GM12878 (cell line): ENCODE measurements at places on chromosomes 16 and 17. TPM values are rescaled to one million over a fixed set of nuclear protein-coding genes. Genes with fewer than 3 reads are reported as not detected.
A peak's percentile ranks its signal among the peaks of the same experiment; 100 is the strongest.

Gene GPRC5B
- 0.23 and 0.32 TPM in 2 replicates for total RNA-seq

Gene GPR142
- total RNA-seq: not detected in 2 replicates

Gene ADORA2B
- 0.21 and 0.31 TPM in 2 replicates for total RNA-seq

Gene OR2C1
- total RNA-seq: 0.21 TPM in 1 of 2 replicates, not detected in the other

Gene KLHL10
- not detected in 2 replicates for total RNA-seq

Gene AATK
- not detected in 2 replicates for total RNA-seq

DNA sequence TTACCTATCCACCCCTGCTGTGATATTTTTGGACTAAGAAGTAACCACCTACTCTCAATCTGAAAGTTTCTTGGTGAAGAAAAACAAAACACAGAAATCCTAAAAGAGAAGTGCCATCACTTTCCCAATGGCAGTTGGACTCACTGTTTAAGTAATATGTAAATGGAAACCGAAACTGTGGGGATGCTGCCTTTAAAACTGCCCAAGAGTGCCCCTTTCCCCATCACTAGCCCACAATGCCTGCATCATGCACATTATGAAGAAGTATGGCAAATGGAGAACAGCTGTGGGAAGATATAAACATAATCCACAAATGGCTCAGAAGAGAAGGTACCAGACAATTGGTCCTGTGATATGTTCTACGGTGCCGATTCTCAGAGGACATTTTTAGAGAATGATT, 33.5 kb upstream of the SLC6A2 start:
- no peak for DNase-seq
- H3K4me3 ChIP-seq: no peak overlapping the region
- no peak overlapping the region for H3K27ac ChIP-seq

DNA sequence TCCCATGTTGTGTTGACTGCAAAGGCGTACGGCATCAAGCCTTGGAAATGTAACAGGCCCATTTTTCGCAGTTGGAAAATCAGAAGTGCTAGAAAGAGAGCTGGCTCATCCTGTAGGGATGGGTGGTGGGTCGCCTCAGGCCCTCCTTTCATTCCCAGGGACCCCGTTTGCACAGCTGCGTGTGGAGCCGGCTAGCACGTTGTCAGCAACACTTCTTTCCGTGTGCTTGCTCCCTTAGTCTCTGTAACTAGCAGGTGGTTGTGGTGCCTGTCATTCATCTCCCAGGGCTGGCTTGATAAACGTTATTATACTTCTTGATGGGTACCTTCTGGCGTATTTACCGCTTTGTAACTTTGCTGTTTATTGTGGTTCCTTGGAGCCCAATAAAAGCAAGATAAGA, 239.0 kb upstream of the CACNG5 start:
- no peaks in the 10 kb centered on the region for H3K4me1 ChIP-seq
- no peak for DNase-seq
- no peak overlapping the region for H3K4me3 ChIP-seq
- H3K27me3 ChIP-seq: no peaks in the 10 kb centered on the region

GRCh38 chr17:50062293-50063243, 6.7 kb downstream of the ITGA3 start:
- no peak overlapping the region for H3K4me3 ChIP-seq
- no peak overlapping the region for H3K27ac ChIP-seq
- H3K27me3 ChIP-seq: no peaks in the 10 kb centered on the region
- no peaks in the 10 kb centered on the region for H3K36me3 ChIP-seq
- no peak for DNase-seq
- peaks cover 5% of the 10 kb centered on the region; the same call in 1 of the 2 replicates for H3K4me1 ChIP-seq

GRCh38 chr16:74224828-74225612, 71.6 kb upstream of the PSMD7 start:
- H3K27ac ChIP-seq: no peak overlapping the region
- no peaks in the 10 kb centered on the region for H3K27me3 ChIP-seq
- no peak overlapping the region for H3K4me3 ChIP-seq
- DNase-seq: no peak
- no peaks in the 10 kb centered on the region for H3K36me3 ChIP-seq

DNA sequence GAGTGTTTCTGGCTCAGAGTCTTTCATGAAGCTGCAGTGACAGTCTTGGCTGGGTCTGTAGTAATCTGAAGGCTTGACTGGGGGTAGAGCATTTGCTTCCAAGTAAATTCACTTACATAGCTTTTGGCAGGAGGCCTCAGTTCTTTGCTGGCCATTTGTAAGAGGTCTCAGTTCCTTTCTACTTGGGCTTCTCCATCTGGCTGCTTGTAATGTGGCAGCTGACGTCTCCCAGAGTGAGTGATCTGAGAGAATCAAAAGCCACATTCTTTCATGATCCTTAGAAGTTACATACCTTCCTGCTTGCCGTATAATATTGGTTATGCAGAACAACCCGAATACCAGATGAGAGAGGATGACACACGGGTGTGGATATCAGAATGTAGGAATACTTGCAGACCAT, 39.8 kb downstream of the NF1 start:
- H3K27ac ChIP-seq: no peak overlapping the region
- no peak for DNase-seq
- H3K4me3 ChIP-seq: no peak overlapping the region
- peaks cover 3% of the 10 kb centered on the region; the same call in 1 of the 2 replicates for H3K36me3 ChIP-seq

DNA sequence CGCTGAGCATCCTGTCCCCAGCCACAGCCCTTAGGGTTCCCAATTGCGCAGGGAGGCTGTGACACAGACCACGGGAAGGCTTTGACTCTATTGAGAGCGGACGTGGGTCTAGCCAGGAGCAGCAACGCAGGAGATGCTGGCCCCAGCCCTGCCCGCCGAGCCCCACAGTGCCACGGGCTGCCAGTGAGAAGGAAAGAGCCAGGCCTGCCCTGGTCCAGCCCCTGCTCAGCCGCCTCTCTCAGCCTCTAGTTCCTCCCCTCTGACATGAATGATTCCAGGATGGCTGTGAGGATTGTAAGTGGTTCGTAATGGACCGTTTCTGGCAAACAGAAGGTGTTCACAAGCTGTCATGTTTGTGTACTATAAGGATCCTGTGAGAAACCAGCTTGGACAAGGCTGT, 2.5 kb downstream of the BHLHA9 start:
- no peaks in the 10 kb centered on the region for H3K36me3 ChIP-seq
- H3K4me3 ChIP-seq: no peak overlapping the region
- H3K27ac ChIP-seq: no peak overlapping the region
- H3K27me3 ChIP-seq: no peaks in the 10 kb centered on the region; the same call in 1 of the 2 replicates
- DNase-seq: no peak

DNA sequence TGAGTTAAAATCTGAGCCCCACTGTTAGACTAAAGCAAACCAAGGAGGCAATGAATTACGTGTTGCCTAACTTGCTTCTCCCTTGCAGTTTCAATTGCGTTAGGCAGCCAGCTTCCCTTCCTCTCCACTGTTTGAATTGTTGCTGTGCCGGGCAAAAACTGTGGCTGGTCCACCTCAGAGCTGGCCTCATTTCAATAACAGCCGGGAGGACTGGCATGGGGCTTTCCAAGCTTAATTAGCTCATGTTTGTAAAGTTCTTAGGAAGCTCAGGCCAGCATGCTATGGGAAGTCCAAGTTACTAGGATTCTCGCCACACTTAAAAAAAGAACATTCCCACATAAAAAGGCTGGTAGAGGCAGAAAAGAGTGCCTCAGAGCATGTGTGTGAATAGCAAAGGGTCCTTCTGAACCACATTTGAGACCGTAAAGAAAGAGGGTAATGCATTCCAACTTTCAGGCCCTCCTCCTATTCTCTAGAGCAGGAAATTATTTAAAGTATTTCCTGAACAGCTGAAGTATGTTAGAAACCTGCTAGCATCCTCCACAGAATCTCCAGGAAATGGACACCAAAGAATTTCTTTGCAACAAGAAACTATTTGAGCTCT, 79.0 kb upstream of the SMURF2 start:
- DNase-seq: no peak
- no peak overlapping the region for H3K4me3 ChIP-seq
- no peaks in the 10 kb centered on the region for H3K36me3 ChIP-seq
- H3K4me1 ChIP-seq: no peaks in the 10 kb centered on the region

DNA sequence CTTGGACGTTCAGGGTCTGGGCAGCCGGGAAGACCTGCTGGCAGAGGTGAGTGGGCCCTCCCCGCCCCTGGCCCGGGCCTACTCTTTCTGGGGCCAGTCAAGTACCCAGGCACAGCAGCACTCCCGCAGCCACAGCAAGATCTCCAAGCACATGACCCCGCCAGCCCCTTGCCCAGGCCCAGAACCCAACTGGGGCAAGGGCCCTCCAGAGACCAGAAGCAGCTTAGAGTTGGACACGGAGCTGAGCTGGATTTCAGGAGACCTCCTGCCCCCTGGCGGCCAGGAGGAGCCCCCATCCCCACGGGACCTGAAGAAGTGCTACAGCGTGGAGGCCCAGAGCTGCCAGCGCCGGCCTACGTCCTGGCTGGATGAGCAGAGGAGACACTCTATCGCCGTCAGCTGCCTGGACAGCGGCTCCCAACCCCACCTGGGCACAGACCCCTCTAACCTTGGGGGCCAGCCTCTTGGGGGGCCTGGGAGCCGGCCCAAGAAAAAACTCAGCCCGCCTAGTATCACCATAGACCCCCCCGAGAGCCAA, 8.6 kb upstream of the ABCC3 start:
- no peaks in the 10 kb centered on the region for H3K4me1 ChIP-seq
- no peak overlapping the region for H3K27ac ChIP-seq
- DNase-seq: no peak
- H3K36me3 ChIP-seq: no peaks in the 10 kb centered on the region

DNA sequence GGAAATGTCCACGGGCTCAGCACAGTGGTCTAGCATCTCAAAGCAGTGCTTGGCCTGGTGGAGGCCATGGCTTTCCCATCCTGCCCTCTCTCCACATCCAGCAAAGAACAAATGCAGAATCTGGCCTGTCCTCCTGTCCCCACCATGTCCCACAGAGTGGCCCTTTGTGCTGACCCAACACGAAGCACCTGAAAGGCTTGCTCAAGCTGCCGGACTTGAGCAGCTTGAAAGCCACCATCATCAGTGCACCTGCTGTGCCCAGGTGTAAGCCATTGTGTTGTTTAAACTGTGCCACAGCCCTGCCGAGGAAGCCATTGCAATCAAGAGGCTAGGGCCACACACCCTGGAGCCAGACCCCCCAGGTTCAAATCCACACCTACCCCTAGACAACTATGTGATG, 115.5 kb downstream of the SOCS1 start:
- DNase-seq: no peak
- H3K27ac ChIP-seq: no peak overlapping the region
- no peaks in the 10 kb centered on the region for H3K27me3 ChIP-seq
- H3K4me1 ChIP-seq: no peaks in the 10 kb centered on the region
- 0 out of 2 replicates have a peak, but pooled peaks cover 2% of the 10 kb centered on the region for H3K36me3 ChIP-seq

GRCh38 chr17:20098314-20098713, 89.2 kb downstream of the SPECC1 start:
- H3K4me1 ChIP-seq: no peaks in the 10 kb centered on the region
- no peaks in the 10 kb centered on the region for H3K36me3 ChIP-seq
- no peaks in the 10 kb centered on the region for H3K27me3 ChIP-seq
- no peak overlapping the region for H3K4me3 ChIP-seq
- H3K27ac ChIP-seq: no peak overlapping the region

DNA sequence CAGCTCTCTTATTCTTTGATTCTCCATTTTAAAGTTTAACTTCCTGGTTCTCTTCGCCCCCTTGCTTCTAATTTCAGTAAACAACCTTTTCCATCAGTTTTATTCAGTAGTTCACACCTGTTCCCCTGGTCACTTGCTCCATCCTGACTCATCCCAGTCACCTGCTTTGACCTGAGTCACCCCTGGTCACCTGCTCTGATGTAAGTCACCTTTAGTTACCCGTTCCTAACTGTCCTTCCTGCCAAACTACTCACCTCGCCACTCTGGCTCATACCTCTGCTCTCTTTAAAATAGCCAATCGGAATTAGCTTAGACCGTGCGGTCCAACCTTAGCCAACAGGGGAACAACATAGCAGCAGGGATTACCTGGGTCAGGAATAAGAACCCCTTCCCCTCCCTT, 4.7 kb upstream of the NLRC5 start:
- H3K27me3 ChIP-seq: no peaks in the 10 kb centered on the region
- H3K36me3 ChIP-seq: no peaks in the 10 kb centered on the region
- H3K4me1 ChIP-seq: peaks cover 55% of the 10 kb centered on the region
- DNase-seq: no peak
- no peak overlapping the region for H3K27ac ChIP-seq
- H3K4me3 ChIP-seq: no peak overlapping the region

DNA sequence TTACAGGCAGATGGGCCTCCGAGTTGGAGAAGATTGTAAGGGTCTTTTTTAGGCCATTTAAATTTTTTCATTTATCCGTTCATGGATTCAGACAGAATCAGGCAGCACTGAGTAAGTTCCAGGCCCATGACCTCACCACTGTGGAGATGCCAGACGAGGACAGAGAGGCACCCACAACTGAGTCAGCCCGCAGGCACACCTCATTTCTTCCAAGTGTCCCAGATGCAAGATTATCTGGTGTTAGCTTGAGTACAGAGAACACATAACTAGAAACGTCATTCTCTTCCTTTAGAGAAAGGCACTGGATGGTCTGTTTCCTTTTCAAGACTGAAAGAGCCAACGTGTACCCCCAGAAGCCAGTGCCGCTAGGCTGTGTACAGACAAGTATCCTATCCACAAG, 16.9 kb downstream of the CLEC16A start:
- peaks cover 21% of the 10 kb centered on the region for H3K36me3 ChIP-seq
- H3K4me1 ChIP-seq: peaks cover 45% of the 10 kb centered on the region
- H3K27ac ChIP-seq: no peak overlapping the region
- H3K27me3 ChIP-seq: no peaks in the 10 kb centered on the region

DNA sequence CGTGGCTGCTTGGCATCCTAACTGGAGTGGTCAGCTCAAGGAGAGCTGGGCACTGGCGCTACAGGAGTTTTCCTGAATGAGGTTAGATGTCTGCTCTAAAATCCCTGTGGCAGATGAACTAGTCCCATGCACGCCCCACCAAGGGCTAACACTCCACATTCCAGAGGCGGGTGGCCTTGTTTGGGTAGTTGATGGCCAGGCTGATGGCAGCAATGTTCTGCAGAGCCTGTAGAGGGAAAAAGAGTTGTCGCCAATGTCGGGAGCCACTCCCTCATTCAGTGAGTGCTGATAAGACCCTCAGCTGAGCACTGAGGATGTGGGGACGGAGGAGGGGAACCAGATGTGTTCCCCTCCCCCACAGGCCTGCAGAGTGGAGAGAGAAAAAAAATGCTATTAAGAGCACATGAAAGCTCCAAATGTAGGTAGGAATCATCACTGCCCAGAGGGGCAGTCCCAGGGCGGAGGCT, 42.5 kb upstream of the ATP2A3 start:
- DNase-seq: no peak
- no peaks in the 10 kb centered on the region for H3K27me3 ChIP-seq
- peaks cover 9% of the 10 kb centered on the region for H3K36me3 ChIP-seq
- H3K4me3 ChIP-seq: no peak overlapping the region
- H3K27ac ChIP-seq: no peak overlapping the region

GRCh38 chr16:5605404-5605803, 507.8 kb upstream of the EEF2KMT start:
- H3K36me3 ChIP-seq: no peaks in the 10 kb centered on the region
- no peaks in the 10 kb centered on the region for H3K4me1 ChIP-seq
- no peak overlapping the region for H3K27ac ChIP-seq
- DNase-seq: no peak

DNA sequence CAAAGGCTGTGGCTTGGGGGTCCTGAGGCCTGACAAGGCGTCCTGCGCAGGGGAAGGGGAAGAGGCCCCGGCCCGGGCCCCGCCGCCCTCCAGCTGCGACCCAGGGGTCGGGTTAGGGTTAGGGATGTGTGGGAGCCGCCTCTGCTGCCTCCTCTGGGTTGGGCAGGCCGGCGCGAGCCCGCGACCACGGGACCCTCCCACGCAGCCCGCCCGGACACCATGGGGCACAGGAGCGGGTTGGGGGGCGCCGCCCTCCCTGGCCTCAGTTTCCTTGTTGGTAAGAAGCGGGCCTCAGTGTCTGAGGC, 386 bp downstream of the CIAO3 start:
- peak overlapping the region; percentile 90 for H3K4me3 ChIP-seq
- H3K4me1 ChIP-seq: peaks cover 33% of the 10 kb centered on the region
- H3K27ac ChIP-seq: peak overlapping the region; percentile 76
